Calu3 (cell line): ENCODE measurements at places on chromosomes 5 and 9. TPM values are rescaled to one million over a fixed set of nuclear protein-coding genes. Genes with fewer than 3 reads are reported as not detected.

DNA sequence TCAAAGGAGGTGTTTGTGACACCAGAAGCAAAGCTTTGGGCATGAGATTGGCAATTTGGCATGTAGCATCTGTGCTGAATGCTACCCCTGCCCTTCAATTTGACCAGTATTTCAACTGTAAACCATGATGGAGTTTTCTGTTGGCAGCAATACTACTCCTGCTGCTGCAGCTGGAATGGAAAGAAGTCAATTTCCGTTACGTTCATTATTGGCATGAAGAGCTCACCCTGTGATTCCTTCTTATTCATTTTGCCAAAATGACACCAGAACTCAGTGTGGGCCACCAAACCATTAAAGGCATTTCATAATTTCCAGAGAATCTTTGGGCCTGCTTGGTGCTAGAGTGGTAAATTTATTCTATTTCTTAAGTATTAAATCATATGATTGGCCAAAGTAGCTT is 433.1 kb upstream of the DMAC1 start:
- no peaks in the 10 kb centered on the region for H3K4me1 ChIP-seq
- H3K27me3 ChIP-seq = no peaks in the 10 kb centered on the region

DNA sequence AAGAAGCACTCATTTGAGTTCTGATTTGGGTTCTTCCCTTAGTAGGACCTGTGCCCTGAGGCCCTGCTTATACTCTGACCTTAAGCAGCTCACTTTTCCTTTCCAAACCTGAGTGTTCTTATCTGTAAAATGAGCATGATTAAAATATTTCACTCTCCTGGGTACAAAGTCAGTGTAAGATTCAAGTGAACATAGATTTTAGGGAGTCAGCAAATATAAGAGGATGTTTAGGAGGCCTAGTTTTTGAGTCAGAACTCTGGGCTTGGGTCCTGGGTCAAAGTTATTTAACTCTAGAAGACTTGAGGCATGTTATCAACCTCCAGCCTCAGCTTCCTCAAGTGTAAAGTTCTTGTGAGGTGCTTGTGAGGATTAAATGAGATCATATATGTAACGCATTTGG is 8.7 kb upstream of the SPARC start:
- no peaks in the 10 kb centered on the region for H3K27me3 ChIP-seq
- H3K36me3 ChIP-seq = no peaks in the 10 kb centered on the region
- no peak for DNase-seq
- peaks cover 14% of the 10 kb centered on the region for H3K4me1 ChIP-seq
- H3K4me3 ChIP-seq = no peak overlapping the region

DNA sequence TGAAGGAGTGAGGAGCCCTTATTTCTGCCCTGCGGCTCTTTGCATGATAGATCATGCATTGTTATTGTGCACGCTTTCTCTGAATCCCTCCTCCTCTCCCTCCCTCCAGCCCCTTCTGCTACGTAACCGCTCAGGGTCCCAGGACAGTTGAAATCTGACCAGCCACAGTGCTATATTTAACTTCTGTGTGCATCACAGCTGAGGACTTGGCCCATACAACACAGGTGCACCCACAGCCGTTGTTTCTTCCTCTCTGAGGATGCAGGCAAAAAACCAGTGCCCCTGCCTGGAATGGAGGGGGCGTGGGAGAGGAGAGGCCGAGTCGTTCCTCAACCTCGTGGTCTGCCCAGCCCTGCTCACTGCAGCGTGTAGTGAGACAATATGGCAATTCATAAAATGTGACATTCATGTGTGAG is 335.6 kb upstream of the CLINT1 start:
- no peaks in the 10 kb centered on the region for H3K36me3 ChIP-seq
- no peak overlapping the region for H3K27ac ChIP-seq
- no peaks in the 10 kb centered on the region for H3K4me1 ChIP-seq
- H3K4me3 ChIP-seq = no peak overlapping the region
- no peak for DNase-seq

The CCDC171 gene
- 2.1 and 2.4 TPM in 2 replicates for total RNA-seq

- H3K27me3 ChIP-seq = peaks cover 24% of the 10 kb centered on the region
- no peak for DNase-seq
- no peaks in the 10 kb centered on the region for H3K36me3 ChIP-seq
- H3K4me3 ChIP-seq = no peak overlapping the region
- H3K27ac ChIP-seq = no peak overlapping the region
These were observed 34.1 kb downstream of the ZMAT2 start for GRCh38 chr5:140734354-140734753.

The KIF2A gene
- 76.9 and 81.4 TPM in 2 replicates for total RNA-seq

The SLC34A1 gene
- total RNA-seq = 0.19 and 0.64 TPM in 2 replicates

The SEMA6A gene
- 53.3 and 54.7 TPM in 2 replicates for total RNA-seq
